NCI-H1436 (cell line): ENCODE measurements at places on chromosomes 7 and 10.

DNA sequence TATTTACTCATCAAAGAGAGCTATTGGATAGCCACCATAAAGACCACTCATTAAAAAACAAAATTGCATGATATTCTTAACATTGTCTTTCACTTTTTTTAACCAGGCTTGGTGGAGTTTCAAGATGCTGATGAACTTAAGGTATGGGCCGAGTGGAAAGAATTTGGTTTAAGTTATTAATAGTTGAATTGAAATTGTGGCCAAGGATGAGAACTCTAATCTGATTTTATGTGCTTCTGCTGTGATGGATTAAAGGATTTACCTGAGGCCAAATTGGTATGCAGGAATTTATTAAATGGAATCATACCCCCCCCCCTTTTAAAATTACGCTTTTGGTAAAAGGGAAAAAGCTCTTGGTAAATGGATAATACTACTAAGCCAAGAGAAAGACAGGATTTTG lies 33.8 kb upstream of the TOMM7 start:
- no peak for DNase-seq

DNA sequence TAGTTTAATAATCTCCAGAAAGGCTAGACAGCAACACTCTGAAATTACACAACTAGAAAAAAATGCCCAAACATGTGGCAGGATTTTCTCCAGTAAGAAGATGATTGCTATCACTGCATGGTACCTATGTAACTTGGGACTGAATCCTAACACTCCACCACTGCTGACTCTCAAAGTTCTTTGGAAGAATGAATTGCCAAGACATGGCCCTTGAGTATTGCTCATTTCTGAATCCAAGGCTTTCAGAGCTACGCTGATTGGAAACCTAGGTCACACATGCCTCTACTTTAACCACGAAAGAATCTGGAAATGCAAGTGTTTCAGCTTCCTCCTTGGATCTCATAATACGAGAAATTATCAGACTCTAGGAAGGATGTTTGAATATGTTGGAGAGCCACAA lies 167.5 kb upstream of the CELF2 start:
- no peak for DNase-seq

DNA sequence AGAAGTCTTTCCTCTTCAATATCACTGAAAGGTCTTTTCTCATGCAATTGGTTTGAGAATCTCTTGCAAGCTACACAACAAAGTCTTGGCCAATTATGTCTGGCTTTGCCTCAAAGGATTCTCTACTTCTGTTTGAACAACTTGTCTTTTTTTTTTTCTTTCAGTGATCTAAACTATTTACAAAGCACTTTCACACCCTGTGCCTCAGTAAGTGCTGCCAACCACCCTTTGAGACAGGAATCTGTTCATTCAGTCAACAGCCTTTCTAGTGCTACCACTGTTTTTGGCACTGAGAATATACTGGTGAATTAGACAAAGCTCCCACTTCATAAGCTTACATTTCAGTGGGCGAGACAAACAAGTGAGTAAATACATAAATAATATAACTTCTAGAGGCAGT lies 26.9 kb upstream of the SDK1 start:
- no peak for DNase-seq

DNA sequence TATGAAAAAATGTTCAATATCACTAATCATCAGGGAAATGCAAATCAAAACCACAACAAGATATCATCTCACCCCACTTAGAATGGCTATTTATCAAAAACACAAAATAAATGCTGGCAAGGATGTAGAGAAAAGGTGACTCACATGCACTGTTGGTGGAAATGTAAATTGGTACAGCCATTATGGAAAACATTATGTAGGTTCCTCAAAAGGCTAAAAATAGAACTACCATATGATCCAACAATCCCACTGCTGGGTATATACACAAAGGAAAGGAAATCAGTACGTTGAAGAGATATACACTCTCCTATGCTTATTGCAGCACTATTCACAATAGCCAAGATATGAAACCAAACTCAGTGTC lies 50.2 kb downstream of the CDK1 start:
- DNase-seq: no peak

- no peak for DNase-seq
These were observed 139.3 kb downstream of the CXCL12 start for GRCh38 chr10:44245601-44245938.

DNA sequence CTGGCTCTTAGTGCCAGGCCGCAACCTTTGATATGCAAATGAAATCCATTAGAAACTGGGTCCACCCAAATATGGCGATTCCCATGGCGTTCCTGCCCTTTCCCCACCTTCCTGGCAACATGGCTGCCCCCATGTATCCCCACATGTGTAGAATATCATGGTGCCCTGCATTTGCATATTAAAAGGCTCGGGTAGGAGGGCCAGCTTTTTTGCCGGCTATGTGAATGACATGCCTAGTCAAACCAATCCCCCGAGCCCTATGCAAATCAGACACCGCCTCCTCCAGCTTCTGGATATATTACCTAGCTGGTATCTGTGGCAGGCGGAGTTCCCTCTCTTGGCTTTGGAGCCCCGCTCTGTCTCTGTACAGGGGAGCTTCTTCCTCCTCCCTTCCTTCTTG lies 18.3 kb downstream of the MMS19 start:
- DNase-seq: no peak

DNA sequence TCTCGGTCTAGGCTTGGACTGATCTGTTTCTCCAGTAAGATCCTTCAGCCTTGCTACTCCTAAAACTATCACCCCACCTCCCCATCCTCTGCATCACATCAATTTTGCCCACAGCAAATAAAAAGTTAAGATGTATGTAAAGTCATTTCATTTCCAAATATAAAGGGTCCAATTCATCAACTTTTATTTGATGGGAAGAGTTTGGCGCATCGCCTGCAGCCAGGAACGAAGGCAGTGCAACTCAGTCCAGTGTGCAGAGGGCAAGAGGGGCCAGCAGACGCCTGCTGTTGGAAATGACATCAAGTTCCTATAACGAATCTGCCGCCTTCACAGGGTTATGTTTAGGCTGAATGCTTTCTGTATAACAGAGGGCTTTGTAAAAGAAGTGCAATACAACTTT lies 97.0 kb downstream of the SVIL start:
- no peak for DNase-seq

- DNase-seq: no peak
These were observed 145.4 kb upstream of the FAM171A1 start for GRCh38 chr10:15516256-15517085.

- no peak for DNase-seq
These were observed 20.5 kb upstream of the RASGEF1A start for GRCh38 chr10:43287056-43288007.

DNA sequence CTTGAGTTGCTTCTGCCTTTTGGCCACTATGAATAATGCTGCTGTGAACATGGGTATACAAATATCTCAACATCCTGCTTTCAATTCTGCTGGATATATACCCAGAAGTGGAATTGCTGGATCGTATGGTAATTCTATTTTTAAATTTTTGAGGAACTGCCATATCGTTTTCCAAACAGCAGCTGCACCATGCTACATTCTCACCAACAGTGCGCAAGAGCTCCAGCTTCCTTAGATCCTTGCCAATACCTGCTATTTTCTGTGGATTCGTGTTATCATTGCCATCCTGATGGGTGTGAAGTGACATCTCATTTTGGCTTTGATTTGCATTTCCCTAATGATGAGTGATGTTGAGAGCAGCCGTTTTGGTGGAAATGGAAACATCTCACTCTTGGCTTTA lies 26.7 kb downstream of the FRMD4A start:
- DNase-seq: no peak

GRCh38 chr7:75565132-75565837 lies 73.2 kb downstream of the SPDYE5 start:
- no peak for DNase-seq

DNA sequence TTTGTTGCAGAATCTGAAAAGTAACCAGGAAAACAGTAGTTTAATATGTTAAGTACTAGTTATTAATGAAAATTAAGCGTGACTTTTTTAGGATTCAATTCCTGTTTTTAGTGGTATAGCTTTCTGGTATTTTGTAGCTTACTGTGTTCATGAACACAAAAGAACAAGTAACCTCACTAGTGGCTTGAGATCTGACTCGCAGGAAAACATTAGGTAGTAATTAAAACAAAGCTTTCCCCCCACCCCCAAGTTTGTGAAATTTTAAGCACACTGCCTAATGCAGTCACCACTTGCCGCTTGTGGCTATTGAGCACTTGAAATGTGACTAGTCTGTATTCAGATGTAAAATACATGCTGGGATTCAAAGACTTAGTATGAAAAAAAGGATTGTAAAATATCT lies 102.5 kb upstream of the RPA3 start:
- DNase-seq: peak; percentile 3

DNA sequence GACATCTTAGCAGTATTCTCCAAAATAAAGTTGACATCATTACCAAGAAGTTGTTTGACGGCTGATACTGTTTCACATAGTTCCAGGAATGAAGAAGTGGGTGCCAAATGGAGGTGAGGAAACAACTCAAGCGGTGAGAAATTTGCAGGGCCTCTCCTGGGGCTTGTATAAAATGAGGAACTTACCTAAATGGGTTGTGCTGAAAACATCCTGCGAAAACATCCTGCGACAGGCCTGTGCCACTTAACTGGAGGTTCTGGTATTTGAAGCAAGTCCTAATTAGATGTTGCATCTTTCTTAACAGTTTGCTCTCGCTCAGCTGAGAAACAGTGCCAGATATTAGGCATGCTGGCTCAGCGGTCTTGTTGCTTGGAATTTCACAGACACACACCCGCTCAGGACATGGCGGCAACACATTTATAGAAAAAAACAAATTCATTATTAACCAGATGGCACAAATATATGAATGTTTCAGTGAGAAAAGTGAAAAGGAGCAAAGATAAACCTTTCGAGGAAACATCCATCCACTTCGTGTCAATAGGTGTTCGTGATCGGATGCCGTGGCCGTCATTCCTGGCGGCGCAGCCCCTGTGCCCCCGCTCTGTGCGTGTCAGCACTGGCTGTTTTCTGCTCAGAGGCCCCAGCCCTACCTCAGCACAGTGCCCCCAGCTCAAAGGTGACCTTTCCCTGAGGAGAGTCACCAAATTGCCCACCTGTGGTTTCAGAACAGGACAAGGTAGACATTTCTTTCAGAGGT lies 48.1 kb downstream of the CDC123 start:
- no peak for DNase-seq

- DNase-seq: no peak
These were observed 141.5 kb downstream of the MTPAP start for GRCh38 chr10:30207485-30208052.

- no peak for DNase-seq
These were observed 11.7 kb downstream of the RPA3 start for GRCh38 chr7:7706556-7707172.

GRCh38 chr7:40964610-40965009 lies 738.3 kb downstream of the INHBA start:
- no peak for DNase-seq

- no peak for DNase-seq
These were observed 424.0 kb downstream of the EXOC4 start for GRCh38 chr7:133676805-133677370.

GRCh38 chr10:102200751-102201640 lies 25.1 kb upstream of the ELOVL3 start:
- DNase-seq: no peak

- DNase-seq: no peak
These were observed 31.3 kb downstream of the FAM204A start for GRCh38 chr10:118310822-118311221.
